ENCODE measurements at places on chromosomes 2 and 18. TPM values are rescaled to one million over a fixed set of nuclear protein-coding genes. Genes with fewer than 3 reads are reported as not detected.

- DNase-seq: no peak
Measured at GRCh38 chr18:69216321-69216720, 184.4 kb upstream of the DOK6 start.

DSC2 gene
- not detected for total RNA-seq

DNA sequence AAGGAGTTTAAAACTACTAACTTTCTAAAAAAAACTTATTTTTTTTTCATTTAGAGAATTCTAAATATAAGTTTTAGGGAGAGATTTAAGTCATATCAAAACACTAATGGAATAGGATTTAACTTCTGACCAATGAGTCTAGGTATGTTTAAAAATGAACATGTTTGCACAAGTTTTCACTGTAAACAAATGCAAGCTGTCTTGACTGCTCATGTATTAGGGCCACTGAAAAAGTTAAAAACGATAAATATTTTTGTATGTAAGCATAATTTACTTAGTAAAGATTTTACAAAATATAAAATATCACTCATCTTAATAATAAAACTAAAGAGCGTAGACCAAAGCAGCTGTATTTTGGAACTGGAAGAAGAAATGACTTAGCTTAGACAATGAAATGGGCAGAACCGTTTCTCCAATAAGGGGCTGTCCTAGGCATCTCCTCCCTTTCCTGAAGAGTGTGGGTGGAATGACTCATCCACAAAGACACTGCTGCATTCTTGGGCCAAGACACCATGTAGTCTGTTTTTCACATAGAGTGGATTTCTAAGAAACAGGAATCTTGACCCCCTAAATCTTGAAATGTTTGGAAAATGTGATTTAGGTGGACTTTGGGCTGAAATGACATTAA, 118.8 kb downstream of the MEP1B start:
- no peak for DNase-seq

DNA sequence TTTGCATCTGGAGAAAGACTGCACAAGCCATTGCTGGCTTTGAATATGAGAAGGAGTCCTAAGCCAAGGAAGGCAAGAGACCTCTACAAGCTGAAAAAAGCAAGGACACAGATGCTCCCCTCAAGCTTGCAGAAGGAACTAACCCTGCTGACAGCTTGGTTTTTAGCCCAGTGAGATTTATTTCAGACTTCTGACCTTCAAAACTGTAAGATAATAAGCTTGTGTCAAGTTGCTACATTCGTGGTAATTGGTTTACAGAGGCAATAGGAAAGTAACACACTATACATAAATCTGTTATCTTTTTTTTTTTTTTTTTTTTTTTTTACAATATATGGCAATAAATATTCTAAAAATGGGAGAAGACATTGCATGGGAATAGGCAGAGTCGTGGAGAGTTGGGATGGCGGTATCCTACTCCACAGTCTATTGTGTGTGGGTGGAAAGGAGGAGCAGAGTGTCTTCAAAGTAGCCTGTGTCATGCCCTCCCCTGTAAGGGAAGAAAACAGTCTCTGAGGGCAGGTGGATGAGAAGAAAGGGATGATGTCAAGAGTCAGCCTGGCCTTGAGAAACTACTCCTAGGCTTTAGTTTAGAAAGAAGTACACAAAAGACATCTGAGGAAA, 196.9 kb downstream of the THSD7B start:
- DNase-seq: no peak

- no peak for DNase-seq
Measured at GRCh38 chr2:74924463-74925265, 33.8 kb upstream of the POLE4 start.

DNA sequence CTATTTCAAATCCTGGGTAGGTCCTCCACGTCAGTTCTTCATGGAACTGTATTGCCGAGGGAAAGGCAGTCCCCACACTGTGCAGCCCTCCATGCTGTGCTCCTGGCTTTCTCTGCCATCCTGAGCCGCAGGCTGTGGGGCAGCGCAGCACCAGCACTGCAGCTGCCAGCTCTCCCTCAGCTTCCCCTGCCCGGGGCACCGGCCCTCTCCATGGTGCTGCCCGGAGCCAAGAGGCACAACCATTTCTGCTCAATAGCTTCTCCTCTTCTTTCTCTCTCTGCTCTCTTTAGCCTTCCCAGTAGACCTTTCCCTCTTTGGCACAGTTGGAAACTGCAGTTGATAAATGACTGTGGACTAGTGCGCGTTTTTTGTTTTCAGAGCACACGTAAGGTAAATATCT, 12.1 kb downstream of the ANKRD23 start:
- DNase-seq: peak; percentile 55

TBR1 gene
- total RNA-seq: not detected

GRCh38 chr2:117321816-117322215, 492.7 kb upstream of the DDX18 start:
- no peak for DNase-seq

DNA sequence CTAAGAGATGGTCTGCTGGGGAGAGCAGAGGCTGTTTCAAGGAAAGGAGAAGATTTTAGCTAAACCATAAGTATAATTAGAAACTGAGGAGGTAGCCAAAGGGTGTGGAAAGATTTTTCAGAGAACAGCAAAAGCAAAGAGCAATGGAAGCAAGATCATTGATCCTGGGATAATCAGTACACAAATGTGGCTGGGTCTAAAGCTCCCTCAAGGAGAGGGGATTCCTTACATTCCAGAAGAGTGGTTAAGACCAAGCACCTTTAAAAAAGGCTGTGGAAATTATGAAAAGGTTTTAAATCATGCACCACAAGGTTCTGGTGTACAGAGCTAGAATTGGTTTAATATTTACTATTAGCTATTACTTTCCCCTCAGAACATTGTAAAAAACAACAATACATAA, 246.0 kb upstream of the UBE2E3 start:
- no peak for DNase-seq

GRCh38 chr2:64325852-64326577, 127.9 kb upstream of the LGALSL start:
- DNase-seq: peak; percentile 91

CXCR2 gene
- 0.19 TPM for total RNA-seq

MARCO gene
- not detected for total RNA-seq

RNF152 gene
- total RNA-seq: 0.92 TPM

EPB41L5 gene
- total RNA-seq: 2.2 TPM

GRCh38 chr2:157480182-157480961, 36.5 kb upstream of the CYTIP start:
- peak; percentile 88 for DNase-seq

- peak; percentile 66 for DNase-seq
Measured at GRCh38 chr2:16664052-16664731, 1.4 kb downstream of the CYRIA start.

All from activated CD4-positive, alpha-beta T cell treated with anti-CD3 and anti-CD28 coated beads, Interleukin-2, amount 10 ng/mL, durations not matched to agents 24 days and 14 days (primary cell).